Renal cortex interstitium (tissue), 15 donors: ENCODE measurements at places on chromosomes 7 and 10.

- DNase-seq: no peak
These were observed 17.7 kb downstream of the MDFIC start for GRCh38 chr7:114939484-114940097.

DNA sequence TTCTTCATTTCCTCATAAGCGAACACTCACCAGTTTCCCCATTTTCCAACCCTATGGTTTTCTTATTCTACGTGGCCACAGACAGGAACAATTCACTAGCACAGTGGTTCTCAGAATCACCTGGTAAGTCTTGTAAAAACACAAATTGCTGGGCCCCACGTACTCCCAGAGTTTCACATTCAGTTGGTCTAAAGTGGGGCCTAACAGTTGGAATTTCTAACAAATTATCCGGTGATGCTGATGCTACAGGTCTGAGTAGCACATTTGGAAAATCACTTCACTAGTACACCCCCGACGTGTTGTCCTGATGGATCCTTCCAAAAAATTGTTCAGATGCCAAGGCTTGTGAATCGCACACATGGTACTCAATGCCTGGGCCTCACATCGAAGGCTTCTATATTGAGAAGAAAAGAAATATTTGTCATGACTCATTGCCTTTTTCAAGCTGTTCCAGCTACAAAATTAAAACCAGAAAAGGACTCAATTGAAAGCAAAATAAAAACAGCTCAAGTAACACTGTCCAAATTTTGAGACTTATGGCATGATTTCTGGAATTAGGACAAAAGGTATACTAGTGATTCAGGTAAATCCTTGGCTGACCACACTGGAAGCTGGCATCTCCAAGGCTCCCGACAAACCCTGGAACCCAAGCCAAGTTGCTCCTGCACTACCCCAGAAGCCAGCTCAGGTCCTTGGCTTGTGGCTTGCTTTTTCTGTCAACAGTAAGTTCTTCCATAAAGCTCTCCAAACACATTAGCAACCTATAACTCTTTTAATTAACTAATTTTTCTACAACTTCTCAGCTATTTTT, 12.9 kb upstream of the VIM start:
- no peak for DNase-seq

- DNase-seq: no peak
These were observed 11.1 kb upstream of the SDK1 start for GRCh38 chr7:3289996-3290395.

GRCh38 chr10:82497439-82497838, 622.4 kb downstream of the NRG3 start:
- no peak for DNase-seq

DNA sequence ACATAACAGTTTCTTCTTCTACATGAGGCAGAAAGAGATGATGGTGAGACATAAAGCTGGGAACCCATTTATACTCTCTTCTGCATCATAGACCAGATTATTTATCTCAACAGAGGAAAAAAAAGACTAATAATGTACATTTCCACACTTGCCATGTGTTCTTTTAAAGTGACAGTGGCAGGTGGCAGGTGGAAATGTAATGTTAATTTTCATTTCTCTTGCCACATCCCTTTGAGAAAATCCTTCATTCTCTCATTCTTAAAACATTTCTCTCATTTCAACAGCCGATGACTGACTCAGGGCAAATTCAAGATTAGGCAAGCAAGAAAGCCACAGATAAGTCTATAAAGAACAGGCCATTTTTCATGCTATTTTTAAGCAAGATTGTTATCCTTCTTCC, 635.6 kb upstream of the SORCS1 start:
- no peak for DNase-seq

- DNase-seq: no peak
These were observed 93.6 kb downstream of the GPR37 start for GRCh38 chr7:124672011-124672410.

DNA sequence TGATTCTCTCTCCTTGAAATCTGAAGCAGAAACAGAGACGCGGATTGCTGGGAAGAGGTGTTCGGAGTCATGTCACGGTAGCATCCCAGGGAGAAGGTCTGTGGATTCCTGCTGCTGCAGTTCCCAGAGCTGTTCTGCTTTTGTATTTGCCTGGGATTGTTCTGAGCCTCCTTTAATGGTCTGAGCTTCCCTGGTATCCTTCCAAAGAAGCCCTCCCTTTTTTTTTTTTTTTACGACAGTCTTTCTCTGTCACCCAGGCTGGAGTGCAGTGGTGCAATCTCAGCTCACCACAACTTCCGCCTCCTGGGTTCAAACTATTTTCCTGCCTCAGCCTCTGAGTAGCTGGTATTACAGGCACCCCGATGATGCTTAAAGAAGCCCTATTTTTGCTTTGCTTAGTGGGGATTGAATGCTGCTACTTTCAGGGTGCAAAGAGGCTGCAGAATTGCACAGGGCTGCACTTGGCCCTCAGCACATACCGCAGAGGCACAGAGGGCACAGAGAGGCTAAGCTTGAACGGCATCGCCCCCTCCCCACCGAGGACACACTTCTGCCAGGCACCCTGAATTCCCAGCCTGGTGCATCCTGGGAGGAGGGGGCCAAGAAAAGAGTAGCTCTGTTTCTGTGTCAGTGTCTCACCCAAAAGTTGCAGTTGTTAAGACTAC, 208.6 kb upstream of the GALNT17 start:
- DNase-seq: peak; percentile 8

DNA sequence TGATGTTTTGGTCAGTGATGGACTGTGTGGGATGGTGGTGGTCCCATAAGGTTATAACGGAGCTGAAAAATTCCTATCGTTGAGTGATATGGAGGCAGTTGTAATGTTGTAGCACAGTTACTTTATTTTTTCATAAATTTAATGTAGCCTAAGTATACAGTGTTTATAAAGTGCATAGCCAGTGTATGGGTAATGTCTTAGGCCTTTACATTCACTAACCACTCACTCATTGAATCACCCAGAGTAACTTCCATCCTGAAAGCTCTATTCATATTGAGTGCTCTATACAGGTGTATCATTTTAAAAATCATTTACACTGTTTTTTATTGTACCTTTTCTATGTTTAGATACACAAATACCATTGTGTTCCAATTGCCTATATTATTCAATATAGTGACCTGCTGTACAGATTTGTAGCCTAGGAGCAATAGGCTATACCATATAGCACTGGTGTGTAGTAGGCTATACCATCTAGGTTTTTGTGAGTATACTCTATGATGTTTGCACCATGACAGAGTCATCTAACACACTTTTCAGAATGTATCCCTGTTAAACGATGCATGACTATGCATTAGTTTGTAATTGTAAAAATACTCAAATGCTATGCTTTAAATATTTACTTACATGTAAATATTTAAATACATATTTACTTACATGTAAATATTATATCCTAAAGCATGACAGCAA, 21.0 kb downstream of the PDCD4 start:
- DNase-seq: no peak

DNA sequence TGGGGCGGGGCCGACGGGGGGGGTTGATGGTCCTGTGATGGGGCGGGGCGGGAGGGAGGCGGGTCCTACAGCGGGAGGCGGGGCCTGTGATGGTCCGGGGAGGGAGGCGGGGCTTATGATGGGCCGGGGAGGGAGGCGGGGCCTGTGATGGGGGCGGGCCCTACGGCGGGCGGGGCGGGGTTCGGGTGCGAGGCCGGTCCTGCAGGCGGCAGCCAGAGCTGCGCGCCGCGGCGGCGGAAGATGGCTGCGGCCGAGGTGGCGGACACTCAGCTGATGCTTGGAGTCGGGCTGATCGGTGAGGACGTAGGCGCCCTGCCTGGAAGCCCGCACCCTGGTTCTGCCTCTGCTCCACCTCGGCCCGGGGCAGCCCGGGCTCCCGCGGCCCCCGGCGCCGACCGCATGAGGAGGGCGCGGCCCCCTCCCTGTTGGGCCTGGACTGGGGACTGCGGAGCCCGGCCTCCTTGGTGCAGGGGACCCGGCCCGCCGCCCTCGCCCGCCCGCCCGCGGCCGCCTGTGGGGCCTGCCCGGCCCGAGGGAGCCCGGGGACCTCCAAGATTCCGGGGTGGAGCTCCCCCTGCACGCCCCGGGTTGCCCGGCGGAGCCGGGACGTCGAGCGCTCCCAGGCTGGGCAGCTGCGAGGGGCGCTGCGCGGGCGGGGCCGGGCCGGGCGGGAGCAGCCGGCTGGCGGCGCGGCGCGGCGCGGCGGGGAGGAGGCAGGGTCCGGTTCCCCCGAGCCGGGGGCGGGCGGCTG, at the start of gene DENND10:
TSS of gene DENND10 (plus strand) at position 211 of the 751 bp plus-strand sequence. CDS start at position 241, 30 bp downstream.
- DNase-seq: peak; percentile 68

DNA sequence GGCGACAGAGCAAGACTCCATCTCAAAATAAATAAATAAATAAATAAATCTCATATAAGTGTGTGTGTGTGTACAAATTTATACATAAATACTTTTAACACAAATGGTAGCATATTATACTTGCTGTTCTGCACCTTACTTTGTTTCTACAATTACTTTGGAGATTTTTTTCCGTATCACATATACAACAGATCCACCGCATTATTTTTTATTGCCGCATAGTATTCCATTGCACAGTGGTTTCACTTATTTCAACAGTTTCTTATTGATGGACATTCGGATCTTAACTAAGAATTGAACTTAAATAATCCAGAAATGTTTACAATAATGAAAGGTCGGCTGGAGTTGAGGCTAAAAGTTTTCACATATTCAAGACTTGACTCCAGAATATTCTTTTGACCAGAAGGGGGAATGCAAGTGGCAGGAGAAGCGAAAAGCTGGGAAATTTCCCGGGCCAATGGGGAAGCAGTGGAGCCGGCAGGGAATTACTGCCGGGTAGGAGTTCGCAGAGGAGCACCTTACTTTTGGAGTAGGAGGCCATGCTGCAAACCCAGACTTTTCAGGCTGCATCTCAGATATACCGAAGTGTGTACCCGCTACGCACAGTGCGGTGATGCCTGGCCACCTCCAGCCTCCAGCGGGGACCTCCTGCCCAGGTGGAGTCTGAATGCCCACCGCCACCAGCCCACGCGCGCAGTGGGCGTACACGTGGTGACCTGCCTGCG, 415 bp upstream of the CNNM1 start:
- DNase-seq: no peak

- no peak for DNase-seq
These were observed 104.5 kb downstream of the GALNT17 start for GRCh38 chr7:71236230-71237105.

DNA sequence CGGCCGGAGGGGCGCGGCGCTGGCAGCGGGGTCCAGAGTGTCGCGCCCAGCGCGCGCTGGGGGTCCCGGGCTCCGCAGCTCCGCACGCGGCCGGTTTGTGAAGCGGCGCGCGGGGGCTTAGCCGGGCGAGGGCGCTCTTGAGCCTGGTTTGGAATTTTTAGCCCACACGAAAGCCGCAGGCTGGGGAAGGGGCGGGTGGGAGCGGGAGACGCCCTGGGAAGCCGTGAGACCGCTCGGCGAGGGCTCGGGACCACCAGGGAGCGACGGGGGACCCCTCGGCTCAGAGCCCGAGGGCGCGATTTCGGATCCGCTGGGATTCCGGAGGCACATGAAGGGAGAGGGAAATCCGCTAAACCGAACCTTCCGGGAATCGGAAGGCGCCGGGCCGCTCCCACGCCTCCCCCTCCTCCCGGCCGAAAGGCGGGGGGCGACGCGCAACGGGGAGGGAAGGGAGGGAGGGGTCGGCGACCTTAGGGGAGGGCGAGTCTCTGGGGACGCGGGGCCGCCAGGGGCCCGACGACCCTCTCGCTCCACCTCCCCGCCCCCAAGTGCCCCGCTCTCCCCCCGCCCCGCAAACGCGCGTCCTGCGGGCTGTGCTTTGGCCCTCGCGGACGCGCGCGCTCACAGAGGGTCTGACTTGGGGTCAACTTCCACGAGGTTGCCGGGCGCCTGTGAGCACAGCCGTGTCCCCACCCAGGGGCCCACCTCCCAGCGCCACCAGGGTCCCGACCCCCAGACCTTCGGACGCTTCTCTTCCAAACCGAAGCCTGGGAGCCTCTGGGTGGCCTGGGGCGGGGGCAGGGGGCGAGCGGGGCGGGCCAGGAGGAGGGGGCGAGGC, 5.1 kb upstream of the ELFN1 start:
- peak; percentile 80 for DNase-seq

DNA sequence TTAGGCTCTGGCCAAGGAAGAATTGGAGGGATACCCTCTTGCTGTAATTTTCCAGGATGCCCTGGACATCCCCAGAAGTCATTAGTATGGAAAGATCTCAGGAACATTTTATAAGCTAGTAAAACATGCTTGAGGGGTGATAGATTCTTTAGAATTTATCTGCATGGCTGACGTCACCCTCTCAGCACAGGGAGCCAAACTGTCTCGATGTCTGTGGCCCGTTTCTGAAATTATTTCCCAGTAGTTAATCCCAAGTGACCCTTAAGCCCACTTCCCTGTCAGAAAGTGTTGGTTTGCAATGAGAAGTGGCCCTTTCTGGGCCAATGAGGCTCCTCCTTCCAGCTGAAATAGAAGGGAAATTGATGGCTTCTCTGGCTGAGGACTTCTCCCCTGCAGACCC, 184.5 kb upstream of the BMPER start:
- DNase-seq: no peak

DNA sequence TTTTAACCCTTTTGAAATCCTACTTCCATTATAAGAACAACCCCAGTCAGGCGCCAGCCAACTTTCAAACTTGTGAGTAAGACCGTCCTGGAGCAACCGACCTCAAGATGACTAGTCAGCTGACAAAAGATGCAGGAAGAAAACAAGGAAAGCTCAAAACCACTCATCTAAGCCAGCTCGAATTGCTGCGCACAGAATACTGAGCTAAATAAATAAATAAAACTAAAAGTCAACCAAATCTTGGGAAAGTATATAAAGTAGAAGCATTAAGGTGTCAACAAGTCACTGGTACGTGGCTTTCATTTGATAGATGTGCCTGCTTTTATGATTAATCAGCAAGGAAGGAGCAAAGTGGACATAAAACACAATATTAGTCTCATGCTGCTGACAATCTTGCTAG, 1269.8 kb downstream of the XPNPEP1 start:
- DNase-seq: no peak

- DNase-seq: no peak
These were observed 181.3 kb downstream of the KIAA1217 start for GRCh38 chr10:24390146-24390700.

DNA sequence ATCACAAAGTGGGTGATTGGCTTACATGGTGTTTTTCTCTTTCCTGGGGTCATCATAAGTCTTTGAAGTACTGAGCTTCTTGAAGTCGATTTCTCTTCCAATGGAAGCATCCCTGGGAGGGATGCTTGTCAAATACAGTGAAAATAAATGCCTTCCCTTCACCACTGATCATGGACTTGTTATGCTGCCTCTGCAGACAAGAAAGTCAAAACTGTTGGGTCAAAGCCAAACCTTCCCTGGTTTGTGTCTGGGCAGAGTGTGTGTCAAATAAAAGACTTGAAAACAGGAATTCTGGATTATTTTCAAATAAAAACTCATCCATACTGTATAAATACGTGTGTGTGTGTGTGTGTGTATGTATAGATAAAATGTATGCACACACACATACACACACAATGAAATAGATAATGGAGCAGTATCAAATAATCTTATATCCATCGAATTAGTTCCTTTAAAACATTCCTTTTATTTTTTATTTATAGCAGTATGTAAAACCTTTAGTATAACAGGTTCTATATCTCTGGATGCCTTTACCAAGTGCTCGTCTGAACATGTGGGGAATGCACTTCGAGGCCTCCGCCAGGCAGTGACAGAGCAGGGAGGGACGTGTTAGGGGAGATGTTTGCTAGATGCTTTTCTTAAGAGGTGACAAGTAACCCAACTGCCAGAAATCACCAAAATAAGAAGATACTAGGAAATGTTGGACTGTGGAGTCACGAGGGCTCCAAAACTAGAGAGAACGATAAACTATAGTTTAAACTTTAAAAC, 27.2 kb upstream of the WNT16 start:
- no peak for DNase-seq

- no peak for DNase-seq
These were observed 12.3 kb upstream of the TRDMT1 start for GRCh38 chr10:17213646-17214349.

GRCh38 chr7:127870231-127870907, 160.9 kb downstream of the LRRC4 start:
- no peak for DNase-seq

GRCh38 chr7:31934551-31934950, 135.7 kb downstream of the PDE1C start:
- no peak for DNase-seq
